COR-L47 (cell line): ENCODE measurements at places on chromosomes 16 and 17.

DNA sequence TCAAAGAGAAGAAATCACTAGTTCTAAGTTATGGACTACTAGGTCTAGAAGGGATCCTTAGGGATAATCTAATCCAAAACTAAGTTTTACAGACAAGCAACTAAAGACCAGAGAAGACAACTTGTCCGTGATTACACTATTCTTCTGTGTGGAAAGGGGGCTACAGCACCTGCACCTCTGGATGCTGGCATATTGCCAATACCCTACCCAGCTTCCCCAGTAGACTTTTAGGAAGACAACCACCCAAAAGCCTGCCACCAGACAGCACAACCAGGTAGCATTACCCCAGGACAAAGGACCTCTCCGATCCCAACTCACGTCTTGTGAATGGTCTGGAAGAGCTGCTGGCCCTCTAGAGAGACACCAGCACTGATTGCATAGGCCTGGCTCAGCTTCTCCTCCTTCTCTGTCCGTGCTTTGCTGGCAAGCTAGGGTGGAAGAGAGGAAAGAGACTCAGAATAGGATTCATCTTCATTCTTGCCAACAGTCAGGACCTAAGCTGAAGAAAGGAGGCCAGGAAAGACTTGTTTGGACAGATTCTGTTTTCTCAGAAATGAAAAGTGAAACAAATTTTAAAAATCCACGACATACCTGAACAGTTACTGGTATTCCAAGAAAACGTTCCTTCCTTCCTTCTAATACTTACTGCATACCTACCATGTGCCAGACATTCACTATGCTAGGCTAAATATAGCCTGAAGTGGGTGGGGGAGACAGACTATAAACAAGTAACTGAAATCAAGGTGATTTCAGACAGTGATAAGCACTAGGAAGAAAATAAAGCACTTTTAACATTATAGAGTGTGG is 25.3 kb upstream of the TMEM101 start:
- no peak for DNase-seq

GRCh38 chr17:65794572-65794971 is 233.1 kb upstream of the AXIN2 start:
- DNase-seq, result no peak

DNA sequence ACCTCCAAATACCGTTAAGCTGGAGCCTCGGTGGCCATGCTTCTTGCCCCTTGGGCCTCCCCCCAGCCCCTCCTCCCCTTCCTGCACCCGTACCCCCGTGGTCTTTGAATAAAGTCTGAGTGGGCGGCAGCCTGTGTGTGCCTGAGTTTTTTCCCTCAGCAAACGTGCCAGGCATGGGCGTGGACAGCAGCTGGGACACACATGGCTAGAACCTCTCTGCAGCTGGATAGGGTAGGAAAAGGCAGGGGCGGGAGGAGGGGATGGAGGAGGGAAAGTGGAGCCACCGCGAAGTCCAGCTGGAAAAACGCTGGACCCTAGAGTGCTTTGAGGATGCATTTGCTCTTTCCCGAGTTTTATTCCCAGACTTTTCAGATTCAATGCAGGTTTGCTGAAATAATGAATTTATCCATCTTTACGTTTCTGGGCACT is 928 bp downstream of the HBA1 start:
- no peak for DNase-seq

GRCh38 chr17:49193513-49194296 is 16.7 kb downstream of the GNGT2 start:
- DNase-seq, result peak; percentile 15

DNA sequence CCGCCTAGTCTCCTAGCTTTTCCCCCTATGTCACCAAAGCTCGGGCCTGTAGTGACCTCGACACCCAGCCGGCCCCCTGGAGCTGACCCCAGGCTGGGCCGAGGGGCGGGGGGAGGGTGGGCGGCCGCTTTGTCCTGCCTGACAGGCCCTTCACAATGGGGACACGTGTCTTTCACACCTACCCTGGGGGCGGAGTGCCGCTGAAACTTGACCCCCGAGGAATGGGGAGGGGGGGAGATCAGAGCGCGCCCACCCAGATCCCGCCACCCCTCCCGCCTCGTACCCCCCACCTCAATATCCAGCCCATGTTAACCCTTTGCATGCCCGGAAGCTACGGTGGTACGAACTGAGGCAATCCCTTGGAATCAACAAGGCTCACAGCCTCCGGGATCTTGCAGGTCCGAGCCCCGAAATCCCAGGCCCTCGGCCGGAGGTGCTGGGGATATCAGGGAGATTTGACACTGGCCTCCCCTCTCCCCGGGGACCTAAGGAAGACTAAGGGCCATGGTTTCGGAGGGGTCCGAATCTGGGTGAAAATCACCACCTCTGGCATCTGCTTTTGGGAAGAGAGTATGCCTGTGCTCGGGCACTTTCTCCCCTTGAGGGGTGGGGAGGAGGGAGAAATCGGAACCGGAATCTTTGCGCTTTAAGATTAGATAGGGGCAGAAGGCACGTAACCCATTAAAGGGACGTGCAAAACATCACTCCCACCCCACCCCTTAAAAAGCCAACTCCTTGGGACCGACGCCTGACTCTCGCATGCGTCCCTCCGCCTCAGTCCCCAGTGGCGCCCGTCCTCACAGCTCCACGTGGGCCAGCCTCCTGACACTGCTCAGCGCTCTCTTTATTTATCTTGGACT is 2.6 kb downstream of the NOG start:
- no peak for DNase-seq

DNA sequence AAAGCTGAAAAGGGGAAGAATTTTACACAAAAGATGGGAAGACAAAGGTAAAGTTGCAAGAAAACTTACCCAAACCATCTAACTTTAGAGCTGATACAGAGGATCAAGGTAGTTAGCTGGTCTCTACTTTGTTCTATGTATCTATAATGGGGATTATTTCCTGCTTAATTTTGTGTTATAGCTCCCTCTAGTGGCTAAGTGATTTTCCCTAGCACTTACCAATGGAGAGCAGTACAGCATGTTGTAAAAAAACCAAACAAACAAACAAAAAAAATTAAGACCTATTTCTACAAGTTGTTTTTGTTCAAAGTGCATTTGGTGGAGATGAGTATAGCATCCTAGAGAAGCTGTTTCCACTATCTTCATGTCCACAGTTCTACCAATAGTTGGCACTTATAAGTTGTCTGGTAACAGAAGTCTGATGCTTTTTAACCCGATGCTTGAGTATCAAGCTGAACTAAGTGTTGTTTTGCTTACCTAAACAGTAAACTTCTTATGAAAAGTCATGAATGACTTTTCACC is 7.5 kb downstream of the SRSF1 start:
- peak; percentile 59 for DNase-seq

GRCh38 chr17:78210111-78210510 is 3.9 kb upstream of the BIRC5 start:
- no peak for DNase-seq
